ENCODE measurements at places on chromosomes 1 and 21.

- DNase-seq = no peak
Observed at GRCh38 chr1:205922314-205922713, 20.9 kb downstream of the SLC26A9 start.

DNA sequence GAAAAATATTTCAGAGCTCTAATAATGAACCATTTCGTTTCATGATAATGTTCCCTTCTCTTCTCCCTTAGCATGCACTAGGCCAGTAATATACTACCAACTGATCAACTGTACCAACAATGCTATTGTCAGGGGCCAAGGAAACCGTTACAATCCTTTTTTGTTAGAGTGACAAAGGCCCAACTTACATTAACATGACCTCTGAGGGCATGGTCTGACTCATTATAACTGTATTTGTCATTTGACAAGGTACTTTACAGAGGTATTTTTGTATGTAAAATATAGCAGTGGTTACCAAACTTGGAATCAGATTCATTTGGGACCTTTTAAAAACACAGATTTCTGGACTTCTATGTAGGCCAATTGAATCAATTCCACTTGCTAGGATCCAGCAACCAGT lies 102.6 kb upstream of the RRP15 start:
- no peak for DNase-seq

DNA sequence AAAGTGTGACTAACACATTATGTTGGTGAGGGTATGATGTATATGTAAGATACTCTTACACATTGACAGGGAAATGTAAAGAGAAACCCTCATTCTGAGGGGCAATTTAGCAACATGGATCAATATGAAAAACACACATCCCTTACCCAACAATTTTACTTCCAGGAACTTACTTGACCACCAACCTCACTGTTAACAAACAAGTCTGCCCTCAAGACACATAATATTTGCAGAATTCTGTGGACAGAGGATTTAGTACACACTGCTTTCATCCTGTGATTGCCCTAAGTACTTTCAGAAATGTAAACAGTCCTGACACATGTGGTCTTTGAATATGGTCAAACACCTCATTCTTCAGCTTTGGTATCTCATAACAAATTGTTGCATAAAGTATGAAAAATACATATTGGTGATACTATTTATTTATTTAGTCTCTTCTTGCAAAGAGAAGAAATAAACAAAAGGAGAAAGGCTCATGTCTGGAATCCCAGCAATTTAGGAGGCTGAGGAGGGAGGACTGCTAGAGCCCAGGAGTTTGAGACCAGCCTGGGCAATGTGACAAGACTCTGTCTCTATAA lies 6.9 kb downstream of the USP48 start:
- no peak for DNase-seq

DNA sequence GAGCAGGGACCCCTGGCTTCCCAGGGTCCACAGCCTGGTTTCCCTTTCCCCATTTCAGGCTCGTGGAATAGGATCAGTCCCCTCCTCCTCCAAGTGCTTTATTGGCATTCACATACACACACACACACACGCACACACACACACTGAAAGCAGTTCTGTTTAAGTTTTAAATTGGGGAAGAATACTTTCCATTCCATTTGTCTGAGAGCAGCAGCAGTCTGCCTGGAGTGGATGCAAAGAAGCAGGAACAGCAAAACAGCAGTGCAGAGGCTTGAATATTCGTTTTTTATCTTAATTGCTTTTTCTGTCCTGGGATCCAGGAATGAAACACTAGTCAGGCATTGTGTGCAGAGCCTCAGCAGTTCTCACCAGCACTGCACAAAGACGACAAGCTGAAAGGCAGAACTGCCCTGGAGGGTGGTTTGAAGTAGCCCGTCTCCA lies 7.1 kb downstream of the CYB561D1 start:
- no peak for DNase-seq

DNA sequence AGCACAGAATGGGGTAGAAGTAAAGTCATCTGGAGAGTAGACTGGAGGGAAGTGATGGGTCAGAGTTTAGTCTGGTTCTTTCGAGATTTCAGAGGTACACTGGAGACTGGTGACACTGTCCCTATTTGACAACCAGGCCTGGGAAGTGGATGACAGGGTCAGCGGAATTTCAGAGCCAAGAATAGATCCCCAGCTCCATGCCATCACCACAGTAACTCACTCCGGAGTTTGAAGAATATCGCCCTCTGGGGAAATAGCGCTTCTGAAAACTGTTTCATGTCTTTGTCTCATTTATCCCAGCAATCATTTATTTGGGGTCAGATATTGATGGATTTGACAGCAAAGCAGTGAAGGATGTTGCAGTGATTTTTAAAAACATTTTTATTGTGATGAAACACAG lies 7.6 kb upstream of the NFASC start:
- no peak for DNase-seq

DNA sequence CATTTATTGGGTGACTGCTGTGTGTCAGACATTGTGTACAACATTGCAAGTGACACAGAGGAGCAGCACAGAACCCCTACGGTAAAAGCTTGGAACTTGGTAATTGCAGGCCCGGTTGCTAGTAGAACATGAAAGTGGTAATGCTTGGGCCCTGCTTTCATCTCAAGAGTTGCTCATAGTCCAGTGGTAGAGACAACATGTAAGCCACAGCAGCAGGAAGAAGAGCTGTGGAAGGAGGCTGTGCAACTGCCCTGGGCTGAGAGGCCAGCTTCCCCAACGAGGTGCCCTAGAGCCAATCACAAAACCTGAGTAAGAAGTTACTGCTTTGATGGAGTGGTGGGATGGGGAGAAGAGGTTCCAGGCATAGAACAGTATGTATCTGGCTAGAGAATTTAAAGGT lies 18.4 kb downstream of the CNIH4 start:
- DNase-seq = no peak

DNA sequence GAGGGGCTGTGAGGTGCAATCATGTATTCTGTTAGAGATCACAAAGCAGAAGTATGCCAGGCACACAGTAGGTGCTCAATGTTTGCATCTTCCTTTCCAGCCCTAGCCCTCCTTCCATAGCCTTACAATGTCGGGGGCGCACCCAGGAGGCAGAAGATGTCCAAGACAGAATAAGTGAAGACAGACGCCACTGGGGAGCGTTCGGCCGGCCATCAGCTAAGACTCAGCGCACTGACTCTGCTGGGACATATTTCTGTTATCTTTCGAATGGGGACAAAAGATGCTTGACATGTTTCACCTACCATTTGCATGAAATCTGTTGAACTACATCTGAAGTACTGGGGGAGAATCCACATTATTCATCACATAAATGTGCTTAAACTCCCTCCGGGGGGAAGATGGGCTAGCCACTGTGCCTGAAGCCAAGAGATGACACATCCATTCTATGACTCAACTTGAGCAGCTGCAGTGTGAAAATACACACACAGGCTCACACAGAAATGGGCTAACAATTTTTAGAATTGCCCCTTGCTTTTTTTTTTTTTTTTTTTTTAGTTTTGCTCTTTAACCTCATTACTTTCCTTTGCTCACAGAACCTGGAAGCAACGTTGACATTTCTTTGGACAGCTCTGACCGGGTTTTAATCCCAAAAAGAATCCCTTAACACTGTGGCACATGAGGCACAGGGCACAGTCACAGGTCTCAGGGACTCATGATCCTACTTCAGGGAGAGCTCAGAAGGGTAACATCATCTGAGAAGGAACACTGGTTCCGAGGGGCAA lies 7.9 kb downstream of the TIAM1 start:
- no peak for DNase-seq

DNA sequence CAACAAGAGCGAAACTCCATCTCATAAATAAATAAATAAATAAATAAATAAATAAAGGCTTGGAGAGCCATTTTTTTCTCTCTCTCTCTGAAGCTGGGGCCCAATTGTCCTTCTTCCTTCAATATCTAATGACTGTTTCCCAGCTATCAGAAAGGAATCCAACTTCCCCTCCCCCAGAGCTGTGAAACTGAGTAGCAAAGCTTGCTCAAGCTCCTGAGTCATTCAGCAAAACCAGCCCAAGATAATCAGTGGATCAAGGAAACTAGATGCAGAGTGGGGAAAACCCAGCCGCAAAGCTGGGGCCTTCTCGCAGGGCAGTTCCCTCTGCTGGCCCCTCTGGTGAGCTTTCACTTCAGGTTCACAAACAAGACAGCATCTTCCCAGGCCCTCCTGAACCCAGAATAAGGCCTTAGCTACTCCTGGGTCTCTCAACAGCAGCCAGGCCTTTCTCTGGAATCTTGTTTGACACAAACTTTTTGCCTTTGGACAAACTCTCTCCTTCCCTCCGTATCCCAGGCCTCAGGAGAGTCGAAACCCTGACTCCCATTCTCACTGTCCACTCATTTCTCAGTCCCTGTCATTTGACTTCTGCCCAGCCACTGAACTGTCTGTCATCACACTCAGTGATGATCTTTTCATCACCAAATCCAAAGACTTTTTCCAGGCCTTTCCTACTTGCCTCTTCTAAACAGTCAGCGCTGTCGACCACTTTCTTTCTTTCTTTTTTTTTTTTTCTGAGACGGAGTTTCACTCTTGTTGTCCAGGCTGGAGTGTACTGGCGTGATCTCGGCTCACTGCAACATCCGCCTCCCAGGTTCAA lies 18.0 kb upstream of the PTP4A2 start:
- DNase-seq = peak; percentile 45

DNA sequence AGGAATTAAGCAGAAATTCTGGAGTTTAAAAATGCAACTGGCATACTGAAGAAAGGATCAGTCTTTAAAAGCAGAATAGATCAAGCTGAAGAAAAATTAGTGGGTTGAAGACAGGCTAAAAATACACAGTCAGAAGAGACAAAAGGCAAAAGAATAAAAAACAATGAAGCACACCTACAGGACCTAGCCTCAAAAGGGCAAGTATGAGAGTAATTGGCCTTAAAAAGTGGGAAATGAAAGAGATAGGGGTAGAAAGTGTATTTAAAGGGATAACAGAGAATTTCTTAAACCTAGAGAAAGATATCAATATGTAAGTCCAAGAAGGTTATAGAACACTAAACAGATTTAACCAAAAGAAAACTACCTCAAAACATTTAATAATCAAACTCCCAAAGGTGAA lies 152.4 kb downstream of the GPATCH2 start:
- no peak for DNase-seq

- no peak for DNase-seq
Observed at GRCh38 chr1:4464478-4464877, 189.9 kb upstream of the AJAP1 start.
